A549 treated with RU486 at 1 μM for 4 hours (cell line): ENCODE measurements at places on chromosomes 12 and 14. TPM values are rescaled to one million over a fixed set of nuclear protein-coding genes. Genes with fewer than 3 reads are reported as not detected.

P2RX2 gene
- not detected in 5 replicates for total RNA-seq

KLHDC1 gene
- total RNA-seq, result 0.17 to 0.76 TPM (median 0.36 TPM) in 5 replicates

ATF7 gene
- 14.8 to 19.1 TPM (median 18.2 TPM) in 5 replicates for total RNA-seq

TSPAN8 gene
- total RNA-seq, result 0.23 to 0.67 TPM (median 0.44 TPM) in 3 of 5 replicates, not detected in the others

C12orf60 gene
- total RNA-seq, result 0.95 to 1.9 TPM (median 1.7 TPM) in 5 replicates

STAC3 gene
- 0.26 to 0.50 TPM (median 0.30 TPM) in 5 replicates for total RNA-seq

OTX2 gene
- total RNA-seq, result not detected in 5 replicates

TRIP11 gene
- 5.4 to 10.6 TPM (median 7.9 TPM) in 5 replicates for total RNA-seq

SLCO1B1 gene
- total RNA-seq, result 0.22 to 0.70 TPM (median 0.42 TPM) in 5 replicates

TRIM9 gene
- 6.9 to 10.7 TPM (median 9.6 TPM) in 5 replicates for total RNA-seq

KRT7 gene
- total RNA-seq, result 3,887 to 4,969 TPM (median 4,700 TPM) in 5 replicates

IFI27L2 gene
- 42.4 to 66.5 TPM (median 57.2 TPM) in 5 replicates for total RNA-seq

TAMALIN gene
- 0.17 to 1.3 TPM (median 0.61 TPM) in 5 replicates for total RNA-seq

TIMELESS gene
- 33.4 to 39.1 TPM (median 36.7 TPM) in 5 replicates for total RNA-seq

PLEK2 gene
- 22.6 to 30.6 TPM (median 24.8 TPM) in 5 replicates for total RNA-seq

OR4E2 gene
- not detected in 5 replicates for total RNA-seq

SLC25A21 gene
- total RNA-seq, result 0.53 to 0.90 TPM (median 0.58 TPM) in 5 replicates

SIX6 gene
- total RNA-seq, result not detected in 5 replicates

PPP4R4 gene
- 0.27 to 0.79 TPM (median 0.46 TPM) in 5 replicates for total RNA-seq

DIO3 gene
- total RNA-seq, result 0.12 TPM in 1 of 5 replicates, not detected in the others

NTF3 gene
- not detected in 5 replicates for total RNA-seq

TXNDC16 gene
- 0.21 to 1.5 TPM (median 1.2 TPM) in 5 replicates for total RNA-seq

NRIP2 gene
- total RNA-seq, result not detected in 5 replicates

DCAF4 gene
- 24.1 to 30.3 TPM (median 28.5 TPM) in 5 replicates for total RNA-seq

RSRC2 gene
- total RNA-seq, result 54.9 to 71.9 TPM (median 56.0 TPM) in 5 replicates

DEGS2 gene
- 0.95 to 1.7 TPM (median 1.3 TPM) in 5 replicates for total RNA-seq

TSPAN9 gene
- 18.7 to 30.3 TPM (median 22.9 TPM) in 5 replicates for total RNA-seq
